ENCODE measurements at places on chromosomes 7 and 10.

- DNase-seq, result peak; percentile 2
Measured at GRCh38 chr7:114086914-114087652, 168.3 kb upstream of the PPP1R3A start.

DNA sequence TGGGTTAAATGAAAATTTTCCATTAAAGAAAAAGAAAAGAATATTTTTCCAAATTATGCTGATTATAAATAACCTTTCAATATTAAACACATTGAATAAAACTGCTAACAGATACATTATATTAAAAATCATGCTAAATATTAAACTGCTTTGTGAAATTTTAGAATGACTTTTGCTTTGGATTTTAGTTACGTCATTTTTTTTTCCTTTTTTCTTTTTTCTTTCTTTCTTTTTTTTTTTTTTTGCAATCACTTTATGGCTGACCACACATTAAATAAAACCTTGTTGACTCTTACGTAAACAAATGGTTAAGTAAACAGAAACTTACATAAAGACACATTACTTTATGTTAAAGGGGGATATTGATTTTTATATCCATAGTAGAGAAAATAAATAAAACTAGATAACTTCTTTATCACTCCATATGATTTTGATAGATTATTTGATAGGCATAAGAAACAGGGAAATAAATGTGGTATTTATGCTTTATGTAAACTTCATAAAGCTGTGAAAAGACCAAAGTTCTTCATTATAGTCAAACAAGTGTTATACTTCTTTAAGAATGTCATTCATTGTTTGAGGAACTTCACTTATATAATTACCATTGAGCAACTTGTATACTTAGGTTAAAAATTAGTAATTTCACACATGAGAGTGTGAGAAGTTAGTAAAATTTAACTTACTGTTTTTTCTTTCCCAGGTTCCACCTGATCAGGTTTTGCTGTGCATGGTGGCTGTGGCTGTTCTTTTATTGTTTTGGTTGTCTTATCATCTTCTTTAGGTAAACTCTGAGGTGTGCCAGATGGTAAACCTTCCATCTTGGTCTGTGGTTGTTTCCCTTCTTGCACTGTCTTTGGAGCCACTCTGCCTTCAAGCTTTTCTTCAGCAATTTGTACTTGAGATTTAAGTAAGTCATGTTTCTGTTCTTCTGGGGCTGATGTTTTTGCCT is 197.3 kb downstream of the PCLO start:
- no peak for DNase-seq

GRCh38 chr7:6228361-6229229 is 43.8 kb downstream of the CYTH3 start:
- no peak for DNase-seq

GRCh38 chr10:101134299-101135127 is 3.4 kb downstream of the TLX1 start:
- peak; percentile 32 for DNase-seq

All from stimulated activated CD4-positive, alpha-beta T cell treated with anti-CD3 and anti-CD28 coated beads, Interleukin-15, amount 100 ng/mL, for 24 hours (primary cell).